ENCODE measurements at places on chromosomes 16 and 17.

DNA sequence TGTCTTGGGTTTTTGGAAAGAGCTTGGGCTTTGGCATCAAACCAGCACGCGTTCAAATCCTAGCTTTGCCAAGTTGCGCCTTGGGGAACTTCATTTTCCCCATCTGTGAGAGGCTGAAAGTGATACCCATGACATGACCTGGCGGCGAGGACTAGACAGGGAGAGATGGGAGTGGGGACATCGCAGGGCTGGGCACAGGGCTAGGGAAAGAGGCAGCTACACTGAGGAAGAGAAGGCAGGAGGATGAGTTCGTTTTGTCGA, 202.9 kb downstream of the IRF8 start:
- no peak for DNase-seq

- DNase-seq: no peak
Observed at GRCh38 chr17:16040710-16041251, 41.2 kb downstream of the TTC19 start.

DNA sequence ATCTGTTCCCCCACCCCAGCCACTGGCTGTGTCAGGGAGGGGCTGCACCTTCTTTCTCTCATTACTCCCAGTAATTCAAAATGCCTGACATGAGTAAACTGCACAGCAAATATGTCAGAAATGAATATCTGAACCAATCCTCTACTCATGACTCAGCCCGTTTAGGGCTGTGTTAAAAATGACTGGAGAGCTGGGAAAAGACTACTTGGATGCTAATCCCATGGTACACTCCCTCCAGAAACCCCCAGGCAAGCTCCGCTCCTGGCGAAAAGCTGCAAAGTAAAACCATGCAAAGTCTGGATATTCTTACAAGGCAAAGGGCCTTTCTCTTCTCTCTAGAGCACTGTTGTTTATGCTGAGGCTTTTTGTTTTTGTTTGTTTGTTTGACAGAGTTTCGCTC, 448.1 kb upstream of the DYNLRB2 start:
- DNase-seq: no peak

- no peak for DNase-seq
Observed at GRCh38 chr17:82332669-82333278, 792 bp downstream of the SECTM1 start.

DNA sequence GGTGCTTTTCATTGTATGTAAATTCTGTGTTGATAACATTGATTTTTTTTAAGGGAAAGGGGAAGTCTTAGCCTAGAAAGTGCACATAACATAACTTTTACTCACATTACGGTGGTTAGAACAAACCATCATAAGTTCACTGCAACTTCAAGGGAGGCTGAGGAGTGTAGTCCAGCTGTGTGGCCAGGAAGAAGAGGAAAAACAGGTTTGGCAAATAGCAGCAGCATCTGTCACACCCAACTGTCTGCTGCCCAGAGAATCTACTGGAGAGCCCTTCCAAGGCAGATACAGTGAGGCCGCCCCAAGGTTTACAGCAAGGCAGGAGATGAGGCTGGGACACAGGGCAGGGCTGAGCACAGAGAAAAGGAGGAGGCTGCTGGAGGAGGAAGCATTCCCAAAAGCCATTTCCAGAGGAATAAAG, 60.6 kb downstream of the AIPL1 start:
- no peak for DNase-seq

- DNase-seq: no peak
Observed at GRCh38 chr17:30341703-30342249, 7.9 kb upstream of the TMIGD1 start.

- no peak for DNase-seq
Observed at GRCh38 chr17:34314279-34314678, 5.0 kb upstream of the CCL8 start.

GRCh38 chr16:89573826-89574680, 1.5 kb upstream of the CPNE7 start:
- no peak for DNase-seq

GRCh38 chr17:40818733-40819527, 3.5 kb downstream of the KRT10 start:
- peak; percentile 84 for DNase-seq

- DNase-seq: no peak
Observed at GRCh38 chr17:67982686-67983382, 13.4 kb downstream of the C17orf58 start.

Measured in activated CD4-positive, alpha-beta T cell treated with anti-CD3 and anti-CD28 coated beads, Interleukin-2, amount 50 U/mL, for 16 hours (primary cell).